ENCODE measurements at places on chromosomes 1 and 21. TPM values are rescaled to one million over a fixed set of nuclear protein-coding genes. Genes with fewer than 3 reads are reported as not detected.

The RBM11 gene
- 5.7 TPM for total RNA-seq

The E2F2 gene
- 4.1 TPM for total RNA-seq

The HSPB7 gene
- total RNA-seq = 20.4 TPM

The SUSD4 gene
- total RNA-seq = 10.7 TPM

The EXTL1 gene
- 3.2 TPM for total RNA-seq

The PODN gene
- total RNA-seq = 92.7 TPM

DNA sequence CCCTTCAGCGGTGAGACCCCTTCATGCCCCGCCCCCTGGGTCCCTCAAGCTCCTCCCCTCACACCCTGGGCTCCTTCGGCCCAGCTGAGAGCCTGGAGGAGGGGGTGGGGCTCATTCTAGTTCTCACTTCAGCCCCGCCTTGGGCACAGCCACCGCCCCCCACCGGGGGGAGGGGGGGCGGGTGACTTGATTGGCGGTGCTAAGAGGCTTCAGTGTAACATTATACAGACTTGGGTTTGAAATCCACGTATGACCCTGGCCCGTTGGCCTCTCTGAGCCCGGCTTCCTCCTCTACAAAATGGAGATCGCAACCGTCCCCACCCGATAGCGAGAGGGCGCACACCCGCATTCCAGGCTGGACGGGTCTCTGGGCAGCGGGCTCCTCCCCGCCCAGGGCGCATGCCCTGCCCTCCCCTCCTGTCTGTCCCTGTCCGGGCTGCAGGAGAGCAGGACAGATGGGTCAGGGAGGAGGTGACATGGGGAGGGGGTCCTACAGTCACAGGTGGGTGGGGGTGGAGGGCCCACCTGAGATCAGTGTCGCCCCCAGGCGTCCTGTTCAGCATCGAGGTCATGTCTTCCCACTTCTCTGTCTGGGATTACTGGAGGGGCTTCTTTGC lies 5.1 kb downstream of the CLCNKB start:
- peak overlapping the region; percentile 21 for H3K4me3 ChIP-seq
- H3K27me3 ChIP-seq = no peaks in the 10 kb centered on the region
- no peak overlapping the region for H3K27ac ChIP-seq
- peak; percentile 41 for DNase-seq
- no peaks in the 10 kb centered on the region for H3K36me3 ChIP-seq
- no peaks in the 10 kb centered on the region for H3K4me1 ChIP-seq

- H3K27me3 ChIP-seq = no peaks in the 10 kb centered on the region
- H3K4me3 ChIP-seq = no peak overlapping the region
- no peaks in the 10 kb centered on the region for H3K4me1 ChIP-seq
- DNase-seq = no peak
- no peak overlapping the region for H3K27ac ChIP-seq
- H3K36me3 ChIP-seq = no peaks in the 10 kb centered on the region
Measured at GRCh38 chr21:34754690-34755647, 86.2 kb downstream of the CLIC6 start.

- no peak overlapping the region for H3K4me3 ChIP-seq
- no peak for DNase-seq
- H3K27me3 ChIP-seq = no peaks in the 10 kb centered on the region
- H3K36me3 ChIP-seq = no peaks in the 10 kb centered on the region
Measured at GRCh38 chr21:44078411-44078981, 28.7 kb upstream of the PWP2 start.

- no peaks in the 10 kb centered on the region for H3K4me1 ChIP-seq
- H3K27me3 ChIP-seq = no peaks in the 10 kb centered on the region
- H3K4me3 ChIP-seq = no peak overlapping the region
- DNase-seq = no peak
- H3K27ac ChIP-seq = no peak overlapping the region
Measured at GRCh38 chr1:240405751-240406150, 206.2 kb downstream of the GREM2 start.

DNA sequence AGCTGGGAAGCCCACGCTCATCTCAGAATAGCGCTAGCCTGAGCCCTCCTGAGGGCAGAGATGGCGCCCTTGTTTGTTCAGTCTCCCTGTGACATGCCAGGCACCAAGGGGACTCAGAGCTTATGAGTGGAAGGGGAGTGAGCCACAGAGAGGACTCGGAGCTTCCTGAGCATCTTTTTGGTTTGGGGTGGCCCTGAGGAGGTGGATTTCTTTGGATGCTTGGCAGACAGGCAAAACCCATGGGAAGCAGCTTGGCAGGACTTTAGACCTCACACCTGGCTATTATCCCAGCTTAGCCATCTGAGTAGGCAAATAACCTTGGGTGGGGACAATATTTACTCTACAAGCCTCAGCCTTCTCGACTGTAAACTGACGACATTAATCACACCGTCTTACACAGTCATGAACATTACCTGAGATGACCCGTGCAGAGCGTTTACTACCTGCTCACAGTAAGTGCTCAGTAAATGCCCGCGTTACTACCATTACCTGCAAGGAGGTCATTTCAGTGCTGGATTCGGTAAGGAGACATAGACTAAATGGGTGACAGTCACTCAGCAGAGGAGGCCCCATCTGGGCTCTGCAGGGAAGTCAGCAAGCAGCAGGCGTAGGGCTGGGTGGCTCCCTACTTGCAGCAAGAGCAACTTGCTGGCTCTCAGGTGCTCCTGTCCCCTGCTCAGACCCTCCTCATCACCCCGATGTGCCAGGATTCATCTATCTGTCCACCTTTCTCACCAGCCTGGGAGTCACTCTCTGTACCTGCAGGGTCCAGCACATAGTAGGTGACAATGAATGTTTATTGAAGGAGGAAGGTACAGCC lies 54.9 kb downstream of the KLHDC7A start:
- no peaks in the 10 kb centered on the region for H3K36me3 ChIP-seq
- DNase-seq = peak; percentile 71
- H3K4me3 ChIP-seq = no peak overlapping the region
- H3K27ac ChIP-seq = no peak overlapping the region
- H3K4me1 ChIP-seq = no peaks in the 10 kb centered on the region

DNA sequence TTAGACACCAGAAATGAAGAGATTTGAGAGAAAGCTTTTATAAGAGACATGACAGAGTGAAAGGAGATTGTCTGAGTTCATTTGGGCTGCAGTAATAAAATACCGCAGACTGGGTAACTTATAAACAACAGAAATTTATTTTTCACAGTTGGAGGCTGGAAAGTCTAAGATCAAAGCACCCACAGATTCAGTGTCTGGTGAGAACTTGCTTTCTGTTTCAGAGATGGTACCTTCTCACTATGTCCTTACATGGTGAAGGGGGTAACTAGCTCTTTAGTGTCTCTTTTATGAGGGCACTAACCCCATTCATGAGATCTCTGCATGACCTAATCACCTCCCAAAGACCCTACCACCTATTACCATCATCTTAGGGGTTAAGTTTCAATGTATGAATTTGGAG lies 30.9 kb upstream of the FCRL4 start:
- no peak overlapping the region for H3K27ac ChIP-seq
- no peaks in the 10 kb centered on the region for H3K4me1 ChIP-seq
- no peak overlapping the region for H3K4me3 ChIP-seq
- H3K36me3 ChIP-seq = no peaks in the 10 kb centered on the region
- H3K27me3 ChIP-seq = no peaks in the 10 kb centered on the region

DNA sequence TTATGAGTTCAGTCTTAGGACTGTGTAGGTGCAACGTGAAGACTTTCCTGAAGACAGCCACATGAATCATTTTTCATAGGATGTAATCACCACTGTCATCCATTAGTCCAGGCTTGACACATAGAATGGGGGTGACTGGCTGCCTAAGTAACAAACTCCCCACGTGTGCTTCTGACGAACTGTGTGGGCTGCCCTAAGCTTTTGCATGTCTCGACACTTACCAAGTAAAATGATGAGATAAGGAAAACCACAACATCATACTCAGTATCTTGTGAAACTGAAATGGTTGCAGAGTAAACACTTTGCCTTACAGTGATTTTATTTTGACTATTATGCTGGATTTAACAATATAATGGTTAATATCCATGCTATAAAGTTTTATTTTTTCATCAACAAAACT lies 19.5 kb downstream of the ERG start:
- no peak overlapping the region for H3K4me3 ChIP-seq
- DNase-seq = no peak
- H3K4me1 ChIP-seq = no peaks in the 10 kb centered on the region

GRCh38 chr1:117037802-117038201 lies 22.3 kb upstream of the TTF2 start:
- H3K27ac ChIP-seq = no peak overlapping the region
- no peak overlapping the region for H3K4me3 ChIP-seq
- H3K27me3 ChIP-seq = no peaks in the 10 kb centered on the region
- H3K36me3 ChIP-seq = no peaks in the 10 kb centered on the region
- H3K4me1 ChIP-seq = no peaks in the 10 kb centered on the region
- no peak for DNase-seq

DNA sequence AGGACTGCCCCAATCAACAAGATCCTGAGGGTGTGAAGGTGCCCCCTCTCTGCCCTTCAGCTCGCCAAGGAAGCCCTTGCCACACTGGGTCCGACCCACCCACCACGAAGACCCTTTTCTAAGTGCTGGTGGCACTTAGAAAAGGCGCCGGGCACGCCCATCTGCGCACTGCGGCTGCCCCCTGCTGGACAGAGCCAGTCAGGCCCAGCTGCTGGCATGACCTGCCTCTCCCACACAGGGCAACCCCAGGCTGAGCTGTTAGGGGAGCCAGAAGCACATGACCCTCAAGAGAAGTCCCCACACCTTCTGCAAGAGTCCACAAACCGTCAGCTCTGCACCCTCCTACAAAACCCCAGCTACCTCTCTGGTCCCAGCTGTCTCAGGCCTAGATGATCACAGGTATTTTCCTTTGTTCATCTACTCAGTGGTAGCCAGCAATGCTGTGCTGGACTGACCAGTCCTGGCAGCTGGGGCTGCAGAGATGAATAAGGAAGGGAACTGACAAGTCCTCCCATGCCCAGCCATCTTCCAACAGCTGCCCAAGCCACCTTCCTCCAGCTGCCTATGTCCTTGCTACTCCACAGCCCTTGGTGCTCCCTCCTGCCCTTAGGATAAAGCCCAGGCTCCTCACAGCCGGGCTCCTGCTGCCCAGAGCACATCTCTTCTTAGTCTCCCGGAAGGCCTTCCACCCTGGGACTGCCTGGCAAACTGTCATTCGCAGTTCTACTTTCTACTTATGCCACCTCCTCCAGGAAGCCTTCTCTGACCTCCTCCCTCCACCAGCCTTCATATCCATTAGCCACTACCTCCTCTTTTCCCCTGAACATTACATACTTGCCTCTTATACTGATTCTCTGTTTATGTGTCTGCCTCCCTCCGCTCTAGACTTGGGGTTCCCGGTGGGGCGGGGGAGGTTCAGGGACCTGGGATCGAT lies 39.8 kb upstream of the ZC3H12A start:
- H3K4me3 ChIP-seq = no peak overlapping the region
- no peaks in the 10 kb centered on the region for H3K36me3 ChIP-seq
- peaks cover 2% of the 10 kb centered on the region for H3K27me3 ChIP-seq
- H3K27ac ChIP-seq = no peak overlapping the region
- no peaks in the 10 kb centered on the region for H3K4me1 ChIP-seq
- peak; percentile 36 for DNase-seq

DNA sequence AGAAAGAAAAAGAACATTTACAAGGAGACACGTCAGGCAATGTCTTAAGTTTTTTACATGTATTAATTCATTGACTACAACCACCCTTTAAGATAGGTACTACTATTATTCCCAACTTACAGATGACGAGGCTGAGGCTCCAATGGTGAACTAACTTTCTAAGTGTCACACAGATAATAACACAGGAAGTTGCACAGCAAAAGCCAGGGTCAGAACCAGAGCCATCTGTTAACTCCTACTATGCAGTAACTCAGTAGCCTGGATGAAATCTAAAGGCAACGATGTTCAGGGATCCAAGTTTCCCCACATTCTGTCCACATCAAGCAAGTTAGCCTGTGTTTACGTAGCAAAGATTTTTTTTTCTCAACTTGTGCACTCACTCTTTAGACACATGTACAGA lies 371.7 kb downstream of the PTPRC start:
- no peaks in the 10 kb centered on the region for H3K36me3 ChIP-seq
- no peak overlapping the region for H3K27ac ChIP-seq
- no peak overlapping the region for H3K4me3 ChIP-seq
- H3K4me1 ChIP-seq = no peaks in the 10 kb centered on the region
- no peak for DNase-seq

DNA sequence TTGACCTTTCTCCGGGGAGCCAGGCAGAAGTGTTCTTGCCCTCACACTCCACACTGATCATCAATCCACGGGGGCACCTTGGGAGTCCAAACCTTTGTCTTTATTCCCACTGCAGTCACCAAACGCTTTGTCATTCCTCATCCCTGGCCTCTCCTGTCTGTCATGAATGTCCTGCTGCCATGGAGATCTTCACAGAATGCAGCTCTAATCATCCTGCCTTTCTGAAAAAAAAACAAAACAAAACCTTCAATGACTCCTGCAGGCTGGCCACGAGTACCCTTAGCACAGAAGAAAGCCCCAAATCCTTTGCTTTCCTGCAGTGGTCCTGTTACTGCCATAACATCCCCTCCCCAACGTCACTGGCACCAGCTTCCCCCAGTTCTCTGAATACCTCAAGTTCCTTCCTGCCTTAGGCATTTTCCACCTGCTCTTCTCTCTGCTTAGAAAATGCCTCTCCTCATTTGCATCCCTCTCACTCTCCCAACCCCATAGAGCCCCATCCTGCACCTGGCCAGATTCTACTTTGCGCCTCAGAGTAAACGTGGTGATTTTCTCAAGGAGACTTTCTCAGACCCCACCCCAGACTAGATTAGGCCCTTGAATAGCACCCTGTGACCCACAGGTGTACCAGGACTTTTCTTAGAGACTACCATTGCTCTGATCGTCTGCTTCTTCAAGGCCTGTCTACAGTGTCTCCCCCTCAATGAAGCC lies 131.2 kb downstream of the AK5 start:
- H3K4me1 ChIP-seq = no peaks in the 10 kb centered on the region
- H3K27ac ChIP-seq = no peak overlapping the region
- no peaks in the 10 kb centered on the region for H3K27me3 ChIP-seq
- DNase-seq = no peak
- no peak overlapping the region for H3K4me3 ChIP-seq

DNA sequence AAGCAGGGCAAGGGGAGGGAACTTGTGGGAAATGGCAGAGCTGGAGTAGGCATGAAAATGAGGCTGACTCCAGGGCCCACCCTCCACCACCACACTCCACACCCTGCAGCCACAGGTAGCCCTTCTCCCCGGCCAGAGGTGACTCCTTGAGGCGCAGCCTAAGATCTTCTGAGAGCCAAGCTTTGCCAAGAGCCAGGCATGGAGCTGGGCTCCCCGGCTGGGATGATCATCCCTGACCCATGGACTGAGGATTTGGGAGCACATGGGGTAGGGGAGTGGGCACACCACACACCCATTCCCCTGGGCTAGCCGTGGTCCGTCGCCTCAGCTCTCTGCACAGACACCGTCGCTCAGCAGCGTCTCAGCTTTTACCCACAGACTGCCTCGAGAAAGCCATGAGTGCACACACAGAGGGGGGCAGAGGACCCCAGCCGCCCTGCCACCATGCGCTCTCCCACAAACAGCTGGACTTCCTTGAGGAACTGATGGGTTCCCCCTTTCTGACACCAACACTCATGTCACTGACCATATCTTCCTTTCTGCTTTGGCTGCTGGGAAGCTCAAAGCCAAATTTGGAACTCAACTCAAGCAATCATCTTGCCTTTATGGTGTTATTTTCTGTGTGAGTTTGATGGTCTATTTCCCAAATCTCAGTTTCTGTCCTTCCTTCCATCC lies 123.6 kb upstream of the RUNX3 start:
- no peaks in the 10 kb centered on the region for H3K36me3 ChIP-seq
- H3K27ac ChIP-seq = no peak overlapping the region
- H3K4me3 ChIP-seq = no peak overlapping the region
- no peaks in the 10 kb centered on the region for H3K27me3 ChIP-seq

All from prostate gland (tissue), 2 donors.